ENCODE measurements at places on chromosomes 3 and 15.

GRCh38 chr3:52763466-52763865 is 7.3 kb downstream of the NEK4 start:
- DNase-seq = no peak

DNA sequence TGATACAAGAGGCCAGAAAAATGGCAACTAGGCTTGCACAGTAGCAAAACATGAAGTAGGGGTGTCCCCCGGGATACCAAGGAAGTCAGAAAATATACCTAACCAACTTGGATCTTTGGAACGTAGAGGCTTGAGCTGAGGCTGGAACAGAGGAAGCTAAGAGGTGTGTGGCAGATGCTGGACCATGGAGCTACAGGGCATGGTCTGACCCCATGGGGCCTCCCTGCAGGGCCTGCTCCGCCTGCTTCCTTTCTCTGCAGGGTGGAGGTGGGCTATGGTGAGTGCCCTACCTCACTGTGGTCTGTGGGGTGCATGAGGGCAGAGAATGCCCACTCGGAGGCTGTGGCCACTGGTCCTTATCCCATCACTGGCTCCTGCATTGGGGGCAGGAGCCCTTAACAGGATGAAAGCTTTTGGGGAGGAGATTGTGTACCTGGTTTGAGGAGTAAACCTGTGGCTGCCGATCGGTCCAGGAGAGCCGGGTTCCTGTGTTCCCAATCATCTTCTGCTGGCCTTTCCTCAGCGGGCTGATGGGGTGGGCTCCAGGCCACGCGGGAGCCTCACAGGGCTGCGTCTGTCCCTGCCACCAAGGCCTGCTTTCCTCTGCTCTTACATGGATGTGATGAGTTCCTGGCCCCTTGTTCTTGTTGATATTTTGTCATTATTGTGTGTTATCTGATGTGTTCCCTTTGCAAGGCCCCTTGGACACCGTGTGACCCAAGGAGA is 96.8 kb downstream of the OCA2 start:
- DNase-seq = no peak

GRCh38 chr15:58477170-58477569 is 45.4 kb downstream of the LIPC start:
- DNase-seq = no peak

DNA sequence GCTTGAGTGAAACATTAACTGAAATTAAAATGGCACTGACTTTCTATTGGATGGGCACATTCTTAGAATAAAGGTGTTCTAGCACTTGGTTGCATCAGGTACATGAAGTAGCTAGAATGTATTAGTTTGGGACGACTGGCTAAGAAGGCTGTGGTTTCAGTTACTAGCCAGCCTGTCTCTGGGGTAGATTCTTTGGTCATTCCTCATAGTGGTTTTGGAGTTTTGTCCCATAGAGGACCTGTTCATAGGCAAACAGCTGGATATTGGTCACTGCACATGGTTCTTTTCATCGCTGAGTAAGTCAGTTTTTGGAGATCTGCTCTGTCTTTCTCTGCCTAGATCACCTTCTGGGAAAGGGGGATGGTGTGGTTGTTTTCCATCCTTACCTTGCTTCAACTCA is 55.3 kb downstream of the ADAMTSL3 start:
- DNase-seq = no peak

DNA sequence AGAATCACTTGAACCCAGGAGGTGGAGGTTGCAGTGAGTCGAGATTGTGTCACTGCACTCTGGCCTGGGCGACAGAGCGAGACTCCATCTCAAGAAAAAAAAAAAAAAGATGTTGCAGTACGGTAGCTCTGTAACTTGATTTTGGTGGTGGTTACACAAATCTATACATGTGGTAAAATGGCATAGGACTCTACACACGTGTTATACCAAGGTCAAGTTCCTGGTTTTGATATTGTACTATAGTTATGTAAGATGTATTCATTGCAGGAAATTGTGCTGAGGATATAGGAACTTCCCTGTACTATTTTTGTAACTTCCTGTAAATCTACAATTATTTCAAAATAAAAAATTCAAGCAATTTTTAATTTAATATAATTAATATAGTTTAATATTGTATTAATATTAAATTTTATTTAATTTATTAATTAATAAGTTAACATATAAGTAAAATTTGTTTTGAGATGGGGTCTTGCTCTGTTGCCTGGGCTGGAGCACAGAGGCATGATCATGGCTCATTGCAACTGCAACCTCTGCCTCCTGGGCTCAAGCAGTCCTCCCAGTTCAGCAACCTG is 9.9 kb downstream of the MYD88 start:
- no peak for DNase-seq

DNA sequence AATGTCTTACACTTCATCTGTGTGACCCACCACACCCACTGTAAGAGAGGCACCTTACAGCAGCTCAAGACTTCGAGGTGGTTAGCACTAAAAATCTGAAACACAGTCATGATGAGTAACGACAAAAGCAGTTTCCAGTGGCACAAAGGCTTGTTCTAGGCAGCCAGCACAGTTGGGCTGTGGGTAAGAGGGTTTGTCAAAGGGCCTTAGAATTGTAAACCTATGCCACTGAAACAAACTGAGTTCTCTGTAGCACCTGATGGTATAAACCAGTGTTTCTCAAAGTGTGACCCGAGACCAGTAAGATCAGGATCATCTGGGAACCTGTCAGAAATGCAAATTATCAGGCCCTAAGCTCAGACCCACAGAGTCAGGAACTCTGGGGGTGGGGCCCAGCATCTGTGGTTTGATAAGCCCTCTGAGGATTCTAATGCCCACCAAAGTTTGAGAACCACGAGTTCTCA is 36.5 kb downstream of the DAPK2 start:
- peak; percentile 9 for DNase-seq
